Activated CD4-positive, alpha-beta T cell treated with anti-CD3 and anti-CD28 coated beads, Interleukin-2, amount 10 ng/mL, durations not matched to agents 7 days and 5 days (primary cell): ENCODE measurements at places on chromosomes 16 and 17.

GRCh38 chr17:40103688-40104087 is 3.3 kb upstream of the NR1D1 start:
- DNase-seq, result no peak

DNA sequence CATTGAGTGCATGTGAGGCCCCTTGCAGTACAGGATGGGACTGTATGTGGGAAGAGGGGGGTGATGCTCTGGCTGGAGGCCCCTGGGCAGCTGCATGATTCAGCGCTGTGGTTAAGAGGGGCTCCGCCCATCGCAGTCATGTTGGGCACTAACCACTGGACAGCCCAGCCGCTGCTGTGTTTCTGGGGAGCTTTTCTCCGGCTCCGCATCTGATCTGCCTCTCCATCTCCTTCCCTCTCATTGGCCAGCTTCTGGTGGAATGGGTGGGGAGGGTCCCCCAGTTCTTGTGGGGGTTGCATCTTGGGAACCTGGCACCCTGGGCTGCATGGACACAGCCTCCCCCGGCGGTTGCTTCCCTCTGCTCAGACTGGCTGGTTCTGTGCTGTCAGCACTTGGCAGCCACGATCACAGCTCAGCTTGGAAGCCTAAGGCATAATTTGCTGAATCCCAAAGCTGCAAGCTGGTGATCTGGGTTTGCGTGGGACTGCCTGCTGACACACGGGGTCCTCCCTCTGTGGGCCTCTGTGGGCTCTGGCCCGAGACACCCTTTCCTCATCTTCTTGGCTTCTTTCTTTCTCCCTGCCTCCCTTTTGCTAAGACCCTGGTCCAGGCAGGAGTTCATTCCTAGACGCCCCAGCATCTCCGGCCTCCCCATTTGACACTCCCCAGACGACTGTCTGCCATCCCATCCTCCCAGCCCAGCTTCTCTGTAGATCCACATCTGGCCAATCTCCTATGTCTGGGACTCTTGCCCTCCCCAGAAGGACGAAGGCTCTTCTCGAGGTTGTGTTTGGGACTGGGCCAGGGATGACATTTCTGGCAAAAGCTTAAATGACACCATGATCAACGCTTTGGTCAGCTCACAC is 168.3 kb downstream of the SEC14L1 start:
- no peak for DNase-seq

- no peak for DNase-seq
Measured at GRCh38 chr16:62832214-62832613, 796.0 kb upstream of the CDH8 start.

GRCh38 chr17:57662041-57662440 is 83.1 kb downstream of the CCDC182 start:
- no peak for DNase-seq

DNA sequence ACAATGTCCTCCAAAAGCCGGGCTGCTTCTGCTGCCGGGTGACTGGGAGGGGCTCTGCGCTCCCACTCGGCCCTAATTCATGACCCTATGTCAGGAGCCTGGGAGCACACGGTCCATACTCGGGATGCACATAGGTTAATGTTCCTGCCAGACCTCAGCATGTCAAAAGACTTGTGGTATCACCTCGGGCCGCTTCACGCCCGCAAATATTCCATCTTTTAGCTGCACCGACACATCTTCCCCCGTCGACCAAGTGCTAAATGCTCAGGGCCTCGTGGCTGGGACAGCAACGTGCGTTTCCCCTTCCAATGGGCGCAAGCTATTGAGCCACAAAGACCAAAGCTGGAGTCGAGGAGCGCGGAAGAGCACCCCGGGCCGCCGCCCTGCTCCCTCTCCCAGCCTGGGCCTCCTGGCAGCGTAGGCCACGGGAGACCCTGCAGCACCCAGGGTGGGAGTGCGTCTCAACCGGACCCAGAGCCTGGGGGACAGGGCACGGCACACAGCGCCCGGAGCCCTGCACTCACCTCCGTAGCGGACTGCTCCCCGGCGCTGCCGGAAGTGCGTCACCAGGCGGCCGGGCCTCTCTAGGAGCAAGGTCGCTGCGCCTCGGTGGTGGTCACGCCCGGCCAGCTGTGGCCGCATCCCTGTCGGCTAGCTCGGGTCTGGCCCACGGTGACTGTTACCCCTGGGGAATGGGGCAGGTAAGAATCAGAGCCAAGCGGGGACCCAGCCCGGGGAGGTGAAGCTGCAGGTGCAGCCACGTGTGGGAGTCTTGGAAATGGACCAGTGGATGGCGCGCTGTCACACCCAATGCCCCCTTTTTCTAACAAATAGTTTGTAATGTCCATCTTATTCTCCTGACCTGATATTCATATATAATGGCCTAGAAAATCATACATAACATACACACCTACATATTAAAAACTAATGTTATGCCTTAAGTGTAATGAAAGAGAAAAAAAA is at the start of gene ZNF23:
ZNF23 (minus strand) TSS at position 562 of the 963 bp plus-strand sequence. CDS start 5,451 bp downstream, outside the sequence.
- DNase-seq, result peak; percentile 75
